ENCODE measurements at places on chromosomes 6 and 20. TPM values are rescaled to one million over a fixed set of nuclear protein-coding genes. Genes with fewer than 3 reads are reported as not detected.

The TAGAP gene
- 0.03 TPM for polyA plus RNA-seq

The PTGIS gene
- polyA plus RNA-seq, result not detected

The IL17F gene
- polyA plus RNA-seq, result not detected

The ERVFRD-1 gene
- polyA plus RNA-seq, result not detected

The FAM135A gene
- polyA plus RNA-seq, result 5.4 TPM

The HCK gene
- not detected for polyA plus RNA-seq

The PDYN gene
- polyA plus RNA-seq, result not detected

The C6orf163 gene
- 0.54 TPM for polyA plus RNA-seq

The QRSL1 gene
- polyA plus RNA-seq, result 8.2 TPM

The BMP2 gene
- 3.3 TPM for polyA plus RNA-seq

The E2F1 gene
- 16.0 TPM for polyA plus RNA-seq

The HLA-DOB gene
- 3.5 TPM for polyA plus RNA-seq

The PTCRA gene
- polyA plus RNA-seq, result not detected

The BCAS1 gene
- polyA plus RNA-seq, result not detected

The PRELID3B gene
- 49.8 TPM for polyA plus RNA-seq

All from foreskin keratinocyte (primary cell).